ENCODE measurements at places on chromosomes 7 and 10. TPM values are rescaled to one million over a fixed set of nuclear protein-coding genes. Genes with fewer than 3 reads are reported as not detected.

ZNF853 gene
- 0.19 TPM for total RNA-seq

RAB19 gene
- total RNA-seq: not detected

RALA gene
- total RNA-seq: 88.2 TPM

PLPP4 gene
- 15.0 TPM for total RNA-seq

TECTB gene
- not detected for total RNA-seq

ENO4 gene
- total RNA-seq: under 0.01 TPM

LRRN3 gene
- total RNA-seq: 10.5 TPM

PIP gene
- 0.38 TPM for total RNA-seq

PILRA gene
- total RNA-seq: under 0.01 TPM
